ENCODE measurements at places on chromosomes 6 and 20.

GRCh38 chr6:66516377-66516776, 809.4 kb upstream of the EYS start:
- DNase-seq = no peak

- no peak for DNase-seq
These were observed 244.8 kb upstream of the FAM83B start for GRCh38 chr6:54601600-54602300.

DNA sequence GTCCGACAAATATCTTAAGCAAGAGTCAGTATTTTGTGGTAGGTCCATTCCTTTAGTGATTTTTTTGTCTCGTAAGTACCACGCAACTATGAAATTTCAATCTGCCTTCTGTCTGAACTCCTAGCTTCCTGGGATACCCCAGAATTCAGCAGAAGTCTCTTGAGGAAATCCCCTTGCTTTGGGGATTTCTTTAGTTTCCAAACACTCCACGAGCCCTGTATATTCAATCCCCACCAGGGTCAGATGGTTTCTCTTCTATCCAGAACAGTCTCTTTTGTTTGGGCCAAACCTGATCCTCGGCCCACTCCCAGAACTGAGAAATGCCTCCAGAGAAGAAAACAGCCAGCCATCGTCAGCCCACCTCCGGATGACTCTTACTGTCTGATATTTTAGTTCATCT, 113.0 kb downstream of the CHD6 start:
- no peak for DNase-seq

DNA sequence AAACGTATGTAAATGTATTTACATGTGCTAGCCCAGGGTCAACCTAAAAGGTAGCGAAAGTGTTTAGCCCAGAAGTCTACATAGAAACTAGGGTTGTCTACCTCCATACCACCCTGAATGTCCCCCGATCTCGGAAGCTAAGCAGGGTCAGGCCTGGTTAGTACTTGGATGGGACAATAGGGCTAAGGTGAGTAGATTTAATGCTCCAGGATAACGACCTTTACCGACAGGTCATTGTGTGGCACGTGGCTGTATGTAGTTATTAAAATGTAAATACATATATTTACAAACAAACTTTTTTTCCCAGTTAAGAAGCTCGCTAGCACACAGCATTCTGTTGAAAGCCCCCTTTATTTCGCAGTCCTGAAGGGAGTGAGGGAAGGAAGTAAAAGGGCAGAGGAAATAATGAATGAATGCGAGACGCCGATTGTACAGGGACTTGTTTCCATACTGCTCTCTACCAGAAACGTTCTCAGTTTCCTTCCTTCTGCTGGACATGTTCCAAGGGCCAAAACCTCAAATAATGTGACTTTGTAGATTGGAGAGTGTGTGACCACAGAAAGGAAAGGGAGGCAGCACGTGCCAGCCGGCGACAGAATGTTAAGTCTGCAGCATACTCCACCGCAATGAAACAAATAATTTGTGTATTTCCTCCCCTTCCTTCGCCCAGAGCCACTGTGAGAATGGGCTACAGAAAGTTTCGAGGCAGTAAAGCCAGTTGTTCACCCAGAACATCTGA, 612 bp downstream of the ADAT2 start:
- peak; percentile 4 for DNase-seq

GRCh38 chr20:2751347-2751877, 49.0 kb downstream of the CPXM1 start:
- DNase-seq = no peak

- no peak for DNase-seq
These were observed 80.9 kb upstream of the AFDN start for GRCh38 chr6:167745670-167746389.

GRCh38 chr20:3046677-3047462, 1.0 kb downstream of the MRPS26 start:
- no peak for DNase-seq

- DNase-seq = no peak
These were observed 315.2 kb upstream of the SOX4 start for GRCh38 chr6:21278375-21278745.

- DNase-seq = no peak
These were observed 59.5 kb downstream of the BFSP1 start for GRCh38 chr20:17471606-17472187.

DNA sequence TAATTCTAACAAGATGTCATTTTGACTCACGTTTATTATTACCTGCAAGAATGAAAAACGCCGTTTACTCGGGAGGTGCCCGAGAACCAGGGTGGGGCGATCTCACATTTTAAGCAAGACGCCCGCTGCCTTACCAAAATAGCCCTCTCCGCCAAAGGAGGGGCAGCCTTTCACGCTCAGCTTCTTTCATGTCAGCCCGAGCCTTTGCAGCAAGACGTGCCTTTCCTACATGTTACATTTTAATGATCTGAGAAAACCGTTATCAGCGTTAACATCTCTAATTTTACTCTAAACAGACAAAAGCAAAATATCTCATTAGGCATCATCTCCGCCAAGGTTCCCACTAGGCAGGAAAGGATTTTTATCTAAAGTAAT, 2.0 kb downstream of the BACH2 start:
- peak; percentile 3 for DNase-seq

DNA sequence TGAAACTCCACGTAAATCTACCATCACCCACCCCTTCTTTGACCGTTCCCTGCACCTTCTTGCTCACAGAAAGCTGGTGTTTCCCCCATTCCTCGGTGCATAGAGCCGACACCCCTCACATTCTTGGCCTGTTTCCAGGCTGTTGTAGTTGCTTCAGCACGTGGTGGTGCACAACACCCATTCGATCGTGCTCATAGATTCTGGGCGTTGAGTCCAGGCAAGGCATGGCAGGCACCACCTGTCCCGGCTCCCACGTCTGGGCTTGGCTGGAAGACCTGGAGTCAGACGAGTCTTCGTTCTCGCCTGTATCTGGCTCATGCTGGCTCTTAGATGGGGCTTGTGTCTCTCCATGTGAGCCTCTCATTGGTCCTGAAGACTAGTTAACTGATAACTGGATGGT, 100.6 kb downstream of the FAM120B start:
- DNase-seq = no peak

DNA sequence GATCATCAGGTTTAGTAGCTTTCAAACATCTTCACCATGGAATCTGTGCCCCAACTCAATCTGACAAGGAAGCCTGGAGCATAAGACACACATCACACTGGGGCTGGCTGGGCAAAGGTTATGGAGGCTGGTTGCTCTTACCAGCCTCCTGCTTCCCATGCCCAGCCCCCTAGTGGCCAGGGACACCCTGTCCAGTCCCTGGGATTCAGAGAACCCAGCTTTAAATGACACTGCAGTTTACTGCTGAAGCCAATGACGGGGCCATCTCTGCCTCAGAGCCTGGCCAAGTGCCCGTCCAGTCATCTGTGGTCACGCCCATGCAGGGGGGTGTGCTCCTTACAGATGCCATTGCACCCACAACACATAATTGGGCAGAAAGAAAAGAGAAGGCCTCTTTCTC, 272.9 kb downstream of the SMOC2 start:
- DNase-seq = no peak

DNA sequence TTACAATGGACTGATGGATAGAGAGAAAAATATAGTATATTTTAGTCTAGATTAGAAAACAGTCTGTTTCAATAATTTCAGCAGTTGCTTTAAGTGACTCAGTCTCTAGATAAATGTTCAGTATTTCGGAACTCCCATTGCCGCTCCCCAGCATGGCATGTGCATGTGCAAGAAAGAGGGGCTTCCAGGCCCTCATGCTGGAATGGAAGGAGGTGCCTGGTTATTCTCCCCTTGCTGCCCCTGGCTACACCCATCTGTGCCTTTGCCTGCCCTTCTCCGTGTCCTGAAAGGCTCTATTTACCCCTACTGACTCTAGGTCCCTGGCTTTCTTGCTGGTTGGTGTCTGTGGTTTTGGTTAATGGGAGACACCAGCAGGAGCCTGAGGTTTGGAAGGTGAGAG, 115.7 kb upstream of the IFNGR1 start:
- no peak for DNase-seq

DNA sequence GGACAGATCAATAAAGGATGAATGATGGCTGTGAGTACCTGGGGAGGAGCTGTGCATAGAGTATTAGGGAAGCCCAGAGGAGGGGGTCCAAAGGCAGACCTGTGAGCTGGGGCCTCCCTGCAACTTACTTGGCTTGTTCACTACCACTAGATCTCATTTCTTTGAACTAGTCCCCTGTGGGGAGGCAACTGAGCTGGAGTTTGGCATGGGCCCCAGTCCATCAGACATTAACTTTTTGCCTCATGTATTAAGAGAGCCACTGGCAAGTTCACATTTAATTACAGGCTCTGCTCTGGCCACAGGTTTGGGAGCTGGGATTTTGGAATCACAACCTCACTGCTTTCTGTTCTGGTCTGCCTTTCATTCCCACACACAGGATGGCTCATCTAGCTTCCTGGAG, 254.1 kb downstream of the PRL start:
- DNase-seq = no peak

DNA sequence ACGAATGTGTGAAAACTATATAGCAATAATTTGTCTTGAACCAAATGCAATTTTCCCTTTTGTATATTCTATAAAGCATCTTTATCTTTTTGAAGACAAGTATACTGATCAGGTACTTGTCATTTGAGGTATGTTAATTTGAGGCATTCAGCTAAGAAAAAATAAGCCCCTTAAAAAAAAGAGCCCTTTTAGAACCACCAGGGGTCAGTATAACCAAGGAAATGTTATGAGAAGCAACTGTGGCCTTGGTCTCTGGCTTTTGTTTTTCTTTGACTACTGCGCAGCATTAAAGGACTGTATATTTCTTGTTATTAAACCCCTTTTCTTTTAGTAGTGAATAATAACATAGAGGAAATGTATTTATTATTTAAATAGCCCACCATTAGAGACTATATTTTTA, 43.1 kb downstream of the CD109 start:
- DNase-seq = peak; percentile 77

DNA sequence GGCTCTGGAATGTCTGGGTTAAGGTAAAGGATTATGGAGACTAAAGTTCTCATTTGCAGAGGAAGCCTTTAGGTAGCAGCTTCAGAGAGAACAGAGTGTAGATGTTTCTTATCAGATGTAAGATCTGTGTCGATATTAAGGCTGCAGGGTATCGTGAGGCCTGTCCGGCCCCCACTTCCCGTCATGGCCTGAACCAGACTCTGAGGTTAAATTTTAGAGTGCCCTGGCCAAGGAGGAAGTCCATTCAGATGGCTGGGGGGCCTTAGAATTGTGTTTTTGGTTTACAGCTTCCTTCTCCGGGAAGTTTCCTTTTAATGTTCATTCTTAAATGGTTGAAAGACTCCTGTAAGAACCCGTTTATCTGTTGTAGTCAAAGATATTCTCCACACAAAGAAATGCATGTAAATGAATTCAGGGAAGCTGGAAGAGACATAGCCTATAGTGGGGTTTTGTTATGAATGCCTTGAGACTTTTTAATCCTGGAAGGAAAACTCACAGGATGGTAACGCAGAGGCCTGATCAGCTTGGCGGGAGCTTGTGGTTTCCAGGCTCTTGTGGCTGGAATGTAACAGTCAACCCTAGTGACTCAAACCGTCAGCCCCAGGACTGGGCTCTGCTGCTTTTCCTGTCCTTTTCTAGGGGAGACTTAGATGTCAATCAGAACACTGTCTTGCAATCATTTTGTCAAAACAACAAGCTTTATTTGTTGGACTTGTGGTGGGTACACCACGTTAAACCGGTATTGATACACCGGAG, 34.7 kb downstream of the KIF25 start:
- peak; percentile 90 for DNase-seq

- DNase-seq = no peak
These were observed 3.1 kb upstream of the ZNF831 start for GRCh38 chr20:59160389-59161115.

GRCh38 chr6:7727086-7727945, 1.4 kb downstream of the BMP6 start:
- peak; percentile 17 for DNase-seq

DNA sequence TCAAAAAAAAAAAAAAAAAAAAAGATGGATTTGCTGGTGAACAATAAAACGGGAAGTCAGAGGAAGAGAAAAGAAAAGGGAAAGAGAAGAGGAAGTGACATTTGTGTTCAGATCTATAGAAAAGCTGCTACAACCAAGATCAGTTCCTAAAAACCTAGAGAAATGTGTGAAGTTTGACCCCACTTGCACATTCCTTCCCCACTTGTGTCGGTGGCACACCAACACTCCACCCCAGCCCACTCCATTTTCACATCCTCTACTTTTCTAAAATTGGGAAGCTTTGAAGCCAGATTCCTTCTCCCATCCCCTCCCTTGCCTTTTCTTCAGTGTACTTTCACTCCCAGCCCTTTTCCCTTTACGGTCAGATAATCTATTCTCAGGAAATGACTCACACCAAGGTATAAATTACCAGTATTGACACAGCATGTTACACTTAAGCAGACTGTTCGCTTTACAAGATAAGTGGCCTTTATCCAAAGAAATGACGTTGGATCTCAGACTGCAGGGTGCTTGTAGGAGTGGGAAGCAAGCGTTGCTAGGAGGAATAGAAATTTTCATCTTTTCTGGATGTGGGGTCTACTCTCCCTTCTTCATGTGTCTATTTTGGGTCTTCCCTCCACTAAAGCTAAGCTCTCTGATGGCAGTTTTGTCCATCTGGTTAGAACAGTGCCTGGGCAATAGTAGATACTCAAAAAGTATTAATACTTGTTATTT, 92.5 kb upstream of the ADGRF1 start:
- DNase-seq = peak; percentile 86

DNA sequence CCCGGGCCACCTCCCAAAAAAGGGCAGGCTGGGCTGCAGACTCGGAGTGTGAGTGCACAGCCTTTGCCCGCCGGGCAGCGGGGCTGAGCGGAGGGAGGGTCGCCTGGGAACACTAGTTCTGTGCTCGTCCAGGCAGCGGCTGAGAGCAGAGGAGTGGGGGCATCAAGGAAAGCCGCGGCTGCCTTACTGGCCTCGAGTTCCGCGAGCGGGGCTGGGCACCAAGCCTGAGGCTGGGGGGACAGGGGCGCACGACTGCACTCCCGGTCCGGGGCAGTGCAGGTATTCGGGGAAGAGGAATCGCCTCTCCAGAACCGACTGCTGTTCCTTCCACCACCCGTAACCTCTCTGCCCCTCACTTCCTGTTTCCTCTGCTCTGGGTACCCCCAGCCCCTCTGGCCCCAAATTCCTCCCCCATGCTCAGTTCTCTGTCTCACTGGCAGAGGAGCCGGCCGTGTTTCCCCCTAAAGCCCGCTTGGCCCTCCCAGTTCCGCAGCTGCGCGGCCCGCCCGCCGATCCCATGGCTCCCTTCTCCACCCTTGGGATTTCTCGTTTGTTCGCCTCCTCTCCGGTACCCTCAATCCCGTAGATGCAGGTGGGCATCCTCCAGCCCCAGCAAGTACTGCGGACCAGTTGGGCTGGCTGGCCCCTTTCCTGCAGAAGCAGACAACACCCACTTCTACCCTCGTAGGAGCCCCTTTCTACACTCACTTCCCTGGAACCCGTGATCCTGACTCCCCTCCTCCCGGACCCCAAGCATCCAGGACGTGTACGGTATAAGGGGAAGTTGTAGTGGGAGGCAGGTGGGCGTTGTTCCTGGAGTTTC, 5.1 kb downstream of the RING1 start:
- DNase-seq = peak; percentile 37
